Pancreas (tissue), 10 donors: ENCODE measurements at places on chromosomes 16 and 17.

DNA sequence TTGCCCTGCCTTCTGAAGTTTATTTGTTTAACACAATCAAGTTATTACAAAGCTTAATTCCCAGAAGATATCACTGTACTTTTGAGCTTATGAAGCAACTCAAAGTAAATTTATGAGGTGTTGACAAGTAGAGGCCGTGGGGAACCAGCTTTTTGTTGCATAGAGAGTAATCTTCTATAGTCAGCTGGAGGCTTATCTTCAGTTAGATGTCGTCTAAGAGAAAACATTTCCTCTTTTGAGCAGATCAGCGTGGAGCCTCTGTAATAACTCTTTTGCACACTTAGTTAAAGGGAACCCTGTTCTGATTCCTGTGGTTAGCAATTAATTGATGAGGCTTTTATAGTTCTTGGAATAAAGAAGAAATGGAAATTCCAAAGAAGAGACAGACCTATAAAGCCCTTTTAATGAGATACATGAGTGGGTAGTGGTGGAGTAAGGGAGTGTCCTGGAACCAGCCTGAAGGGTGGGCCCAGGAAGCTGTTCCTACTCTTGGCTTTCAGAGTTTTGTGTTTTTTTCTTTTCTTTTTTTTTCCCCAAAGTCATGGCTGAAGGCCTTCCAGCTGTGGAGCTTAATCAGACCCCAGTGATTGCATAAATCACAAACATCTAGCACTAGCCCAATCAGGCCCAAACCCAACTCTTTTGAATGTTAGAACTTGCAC is 28.9 kb upstream of the MAP3K14 start:
- no peak for DNase-seq

DNA sequence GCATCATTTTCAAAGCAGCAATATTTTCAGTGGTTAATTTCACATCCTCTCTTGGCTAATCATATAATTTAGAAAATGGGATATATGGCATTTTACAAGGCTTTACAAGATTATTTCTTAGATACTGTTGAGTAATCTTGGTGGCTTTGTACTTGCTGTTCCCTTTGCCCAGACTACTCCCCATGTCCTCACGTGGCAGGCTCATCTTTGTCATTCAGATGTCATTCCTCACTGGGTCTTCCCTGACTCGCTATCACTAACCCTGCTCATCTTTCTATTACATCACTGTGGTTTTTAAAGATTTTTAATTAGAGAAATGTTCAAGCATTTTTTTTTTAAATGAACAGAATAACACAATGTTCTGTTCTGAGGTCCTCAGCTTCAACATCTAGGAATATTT is 240.0 kb upstream of the IRX5 start:
- DNase-seq: no peak

DNA sequence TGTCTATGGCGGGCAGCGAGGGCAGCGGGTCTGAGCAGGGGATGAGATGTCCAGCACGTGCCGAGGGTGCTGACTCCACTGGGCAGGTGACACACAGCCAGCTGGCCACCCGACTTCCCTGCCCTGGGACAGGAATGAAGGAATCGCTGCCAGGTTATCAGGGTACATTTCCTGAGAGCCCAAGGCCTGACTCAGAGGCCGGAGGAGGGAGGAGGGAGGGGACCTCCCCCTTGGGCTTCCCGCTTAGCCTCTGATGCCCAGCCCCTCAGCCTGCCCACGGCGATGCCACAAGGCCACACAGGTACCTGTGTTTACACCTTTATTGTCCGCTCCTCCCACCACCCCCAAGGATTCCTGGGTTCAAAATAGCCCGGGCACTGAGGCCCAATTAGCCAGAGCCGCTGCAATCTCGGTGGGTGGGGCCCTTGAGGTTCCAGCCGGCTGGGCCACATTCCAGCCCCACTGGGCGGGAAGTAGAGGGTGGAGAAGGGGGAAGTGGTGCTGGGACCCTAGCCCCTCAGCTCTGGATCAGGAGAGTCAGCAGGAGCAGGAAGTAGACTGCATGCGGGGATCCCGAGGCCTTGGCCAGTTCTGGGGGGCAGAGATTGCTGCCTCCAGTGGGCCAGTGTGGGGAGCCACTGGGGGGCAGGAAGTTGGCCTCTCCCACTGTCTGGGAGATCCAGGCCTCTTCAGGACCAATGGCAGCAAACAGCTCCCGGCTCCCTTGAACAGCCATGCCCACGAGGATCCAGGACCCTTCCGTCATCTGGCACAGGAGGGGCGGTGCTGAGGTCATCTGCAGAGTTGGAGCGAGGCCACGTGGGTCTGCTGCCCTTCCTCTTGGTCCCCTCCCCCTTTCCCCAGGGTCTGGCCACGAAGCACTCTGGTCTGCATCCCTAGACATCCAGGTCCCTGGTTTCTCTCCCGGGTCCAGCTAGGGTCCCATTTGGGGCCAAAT is 3.4 kb upstream of the PRSS8 start:
- peak; percentile 95 for DNase-seq

GRCh38 chr16:81716478-81717225 is 62.4 kb upstream of the PLCG2 start:
- no peak for DNase-seq

- DNase-seq: no peak
Measured at GRCh38 chr16:22681554-22682291, 132.2 kb upstream of the HS3ST2 start.

GRCh38 chr17:75978938-75979704 is at the start of the genes ACOX1 and TEN1:
ACOX1 (minus strand) TSS chr17:75979166; CDS start chr17:75979073, 93 bp downstream.
TEN1 (plus strand) TSS chr17:75979240; CDS start chr17:75986193, 6,953 bp downstream.
- DNase-seq: peak; percentile 98

DNA sequence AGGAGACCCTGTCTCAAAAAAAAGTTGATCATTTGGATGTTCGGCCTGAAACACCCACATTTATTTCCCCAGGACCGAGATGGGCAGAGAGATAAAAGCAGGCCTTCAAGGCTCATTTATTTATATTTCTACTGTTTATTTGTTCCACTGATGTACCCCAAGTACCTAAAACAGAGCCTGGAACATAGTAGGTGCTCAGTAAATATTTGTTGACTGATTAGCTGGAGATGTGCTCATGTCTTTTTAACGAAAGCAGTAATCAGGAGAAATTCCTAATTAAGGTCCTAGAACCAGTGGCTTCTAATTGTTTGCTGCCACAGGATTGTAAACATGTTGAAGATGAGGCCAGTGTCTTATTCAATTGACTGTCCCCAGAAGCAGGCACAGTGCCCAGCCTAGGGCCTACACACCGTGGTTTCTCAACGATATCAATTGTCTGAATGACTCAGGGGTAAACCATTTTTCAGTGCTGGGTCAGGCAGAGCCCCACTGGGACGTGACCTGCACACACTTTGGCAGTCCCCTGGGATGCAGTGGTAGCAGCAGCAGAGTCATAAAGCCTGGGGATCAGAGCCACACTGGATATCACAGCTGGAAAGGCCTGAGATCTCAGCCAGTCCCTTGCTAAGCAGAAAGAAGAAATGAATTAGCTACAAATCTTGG is 34.8 kb downstream of the SOST start:
- DNase-seq: no peak

DNA sequence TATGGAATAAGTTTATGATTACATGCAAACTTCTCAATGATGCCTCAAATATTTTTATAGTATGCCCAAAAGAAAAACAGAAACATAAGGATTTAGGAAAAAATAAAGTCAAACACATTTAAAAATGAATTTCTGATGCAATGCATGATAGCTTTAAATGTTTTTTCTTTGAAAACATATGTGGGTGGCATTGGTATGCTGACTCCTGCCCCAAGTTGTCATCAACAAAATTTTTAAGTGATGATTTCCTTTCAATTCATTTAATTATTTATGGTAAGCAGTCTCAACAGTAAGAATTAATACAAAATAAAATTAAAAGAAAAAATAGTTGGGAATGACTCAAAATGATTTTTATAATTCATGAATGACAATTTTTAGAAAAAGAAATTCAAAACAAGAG is 104.9 kb downstream of the CEP112 start:
- DNase-seq: no peak

- no peak for DNase-seq
Measured at GRCh38 chr16:88597856-88598491, 27.8 kb downstream of the ZC3H18 start.

GRCh38 chr16:77057161-77057774 is 133.7 kb upstream of the MON1B start:
- DNase-seq: no peak

- no peak for DNase-seq
Measured at GRCh38 chr17:81655378-81656117, 794 bp downstream of the PDE6G start.

- no peak for DNase-seq
Measured at GRCh38 chr17:77190576-77190975, 49.8 kb downstream of the SEC14L1 start.

- DNase-seq: no peak
Measured at GRCh38 chr17:76053246-76054111, 18.8 kb downstream of the SRP68 start.

DNA sequence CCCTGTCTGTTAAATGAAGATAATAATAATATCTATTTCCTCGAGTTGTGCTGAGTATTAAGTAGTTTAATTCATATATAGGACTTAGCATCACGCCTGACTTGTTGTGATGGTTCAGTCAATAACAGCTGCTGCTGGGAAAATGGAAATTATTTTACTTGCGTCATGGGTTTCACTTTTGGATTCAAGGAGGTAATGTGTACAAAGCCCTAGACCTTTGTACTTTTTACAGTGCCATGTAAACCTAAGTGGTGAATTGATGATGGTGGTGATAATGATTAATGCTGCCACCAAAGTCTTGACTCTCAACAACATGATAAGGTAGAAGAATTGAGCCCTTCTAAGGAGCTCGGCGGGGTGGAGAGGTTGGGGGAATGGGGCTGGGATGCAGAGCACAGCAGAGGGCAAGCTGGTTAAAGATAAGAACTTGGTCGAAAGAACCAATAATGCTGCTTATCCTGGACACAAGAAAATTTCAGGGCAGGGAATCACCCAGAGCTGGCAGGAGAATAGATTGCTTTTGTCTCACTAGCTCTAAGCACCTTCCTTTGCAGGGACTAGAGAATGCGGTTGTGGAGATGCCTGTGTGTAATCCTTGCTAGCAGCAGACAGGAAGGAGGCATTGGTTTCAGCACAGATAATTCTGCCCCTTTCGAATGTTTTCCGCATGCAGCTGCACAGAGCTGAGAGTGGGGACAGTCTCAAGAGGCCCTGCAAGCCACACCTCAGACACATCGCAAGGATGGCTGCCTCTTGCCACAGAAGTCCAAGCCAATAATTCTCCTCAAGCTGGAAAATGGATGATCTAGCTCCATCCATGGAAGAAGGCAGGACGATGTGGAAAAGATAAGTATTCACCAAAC is 187.1 kb downstream of the TMEM114 start:
- no peak for DNase-seq

- no peak for DNase-seq
Measured at GRCh38 chr17:55334285-55334684, 69.5 kb downstream of the HLF start.

GRCh38 chr16:81546781-81547180 is 102.2 kb downstream of the CMIP start:
- DNase-seq: no peak

DNA sequence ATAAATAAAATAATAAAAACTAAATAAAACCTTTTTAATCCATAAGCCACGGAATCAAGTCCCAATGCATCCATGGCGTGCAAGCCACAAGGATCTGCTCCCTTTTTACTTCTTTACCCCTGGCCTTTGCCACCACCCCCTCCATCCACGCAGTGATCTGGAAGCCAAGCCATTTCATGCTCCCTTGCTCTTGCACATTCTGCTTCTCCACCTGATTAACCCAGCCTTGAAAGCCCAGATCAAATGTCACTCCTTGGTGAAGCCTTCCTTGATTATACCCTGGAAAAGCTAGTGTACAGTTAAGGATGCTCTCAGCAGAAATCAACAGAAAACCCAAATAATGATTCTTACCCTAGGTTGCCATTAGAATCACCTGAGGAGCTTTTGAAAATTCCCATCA is 9.9 kb downstream of the LRRC3C start:
- DNase-seq: no peak

- DNase-seq: no peak
Measured at GRCh38 chr17:72270273-72270924, 149.6 kb downstream of the SOX9 start.

DNA sequence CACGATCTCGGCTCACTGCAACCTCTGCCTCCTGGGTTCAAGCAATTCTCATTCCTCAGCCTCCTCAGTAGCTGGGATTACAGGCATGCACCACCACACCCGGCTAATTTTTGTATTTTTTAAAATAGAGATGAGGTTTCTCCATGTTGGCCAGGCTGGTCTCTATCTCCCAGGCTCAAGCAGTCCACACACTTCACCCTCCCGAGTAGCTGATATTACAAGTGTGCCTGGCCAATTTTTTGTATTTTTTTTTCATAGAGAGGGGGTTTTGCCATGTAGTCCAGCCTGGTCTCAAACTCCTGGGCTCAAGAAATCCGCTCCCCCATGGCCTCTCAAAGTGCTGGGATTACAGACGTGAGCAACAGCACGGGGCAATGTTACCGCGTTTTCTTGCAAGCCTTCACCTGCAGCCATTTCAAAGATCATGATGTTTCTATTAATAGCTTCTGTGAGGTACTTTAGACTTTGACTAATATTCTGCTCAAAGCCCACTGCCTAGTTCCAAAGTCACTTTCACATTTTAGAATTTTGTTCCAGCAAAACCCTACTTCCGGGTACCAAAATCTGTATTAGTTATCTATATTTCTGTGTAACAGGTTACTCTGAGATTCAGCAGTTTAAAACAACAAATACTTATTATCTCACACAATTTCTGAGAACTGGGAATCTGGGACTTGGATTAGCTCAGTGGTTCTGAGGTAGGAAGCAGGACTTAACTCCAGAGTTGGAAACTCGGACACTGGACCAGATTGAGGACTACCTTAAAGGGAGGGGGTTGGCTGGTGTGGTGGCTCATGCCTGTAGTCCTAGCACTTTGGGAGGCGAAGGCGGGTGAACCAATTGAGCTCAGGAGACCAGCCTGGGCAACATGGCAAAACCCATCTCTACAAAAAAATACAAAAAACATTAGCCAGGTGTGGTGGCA is 12.0 kb upstream of the MED13 start:
- DNase-seq: no peak

DNA sequence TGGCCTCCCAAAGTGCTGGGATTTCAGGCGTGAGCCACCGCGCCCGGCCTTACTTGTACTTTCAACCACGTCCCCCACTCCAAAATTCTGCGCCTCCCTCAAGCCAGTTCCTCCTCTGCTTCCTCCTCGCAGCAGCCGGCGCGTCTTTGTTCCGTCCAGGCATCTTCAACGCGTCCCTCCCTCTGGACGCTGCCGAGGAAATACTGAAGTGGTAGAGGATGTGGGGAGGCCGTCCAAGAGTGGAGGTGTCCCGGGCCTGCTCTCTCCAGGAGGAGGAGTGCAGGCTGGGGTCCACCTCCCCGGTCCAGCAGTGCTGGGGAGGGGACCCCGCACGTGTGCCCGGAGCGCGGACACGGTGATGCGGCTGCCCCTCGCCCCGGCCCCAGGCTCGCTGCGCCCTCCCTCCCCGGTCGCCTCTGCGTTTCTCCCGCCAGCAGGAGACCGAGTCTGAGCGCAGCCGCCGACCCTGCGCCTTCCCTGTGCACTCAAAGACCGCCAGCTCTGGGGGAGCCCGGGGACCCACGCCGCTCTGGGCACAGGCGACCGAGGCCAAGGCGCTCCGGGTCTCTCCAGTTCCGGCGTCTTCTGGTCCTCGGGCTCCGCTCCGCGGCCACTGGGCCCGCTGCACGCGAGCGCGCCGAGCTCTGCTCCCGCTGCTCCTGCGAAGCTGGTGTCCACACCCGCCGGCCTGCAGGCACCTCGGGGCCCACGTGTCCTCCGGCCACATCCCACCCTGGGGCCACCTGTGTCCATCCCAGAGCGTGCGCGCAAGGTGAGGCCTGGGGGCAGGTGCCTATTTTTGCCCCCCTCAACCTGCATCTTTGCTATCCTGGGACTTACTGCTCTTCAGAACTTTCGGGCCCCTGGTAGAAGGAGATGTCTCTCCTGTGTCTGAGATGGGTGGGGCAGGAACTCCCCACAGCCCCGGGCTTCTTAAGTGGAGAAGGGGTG is 31.7 kb downstream of the OSBPL7 start:
- no peak for DNase-seq

- no peak for DNase-seq
Measured at GRCh38 chr17:10802496-10803284, 1.2 kb downstream of the TMEM238L start.
